ENCODE measurements at places on chromosomes 7 and 10.

DNA sequence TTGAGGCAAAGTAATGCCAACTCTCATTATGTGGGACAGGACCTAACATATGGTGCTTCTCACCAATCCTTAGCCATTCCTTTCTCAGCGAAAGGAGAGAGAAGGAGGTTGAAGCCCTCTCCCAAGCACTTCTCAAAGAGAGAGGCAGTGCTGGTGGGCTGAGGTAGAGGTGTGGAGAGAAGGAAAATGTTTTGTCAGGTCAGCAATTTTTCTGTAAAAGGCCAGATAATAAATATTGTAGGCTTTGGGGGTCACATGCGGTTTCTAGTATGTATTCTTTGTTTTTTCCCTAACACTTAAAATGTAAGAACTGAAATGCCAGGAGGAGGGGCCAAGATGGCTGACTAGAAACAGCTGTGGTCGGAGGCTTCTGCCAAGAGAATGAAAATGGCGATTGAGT lies 225.0 kb upstream of the NPY start:
- DNase-seq, result no peak

DNA sequence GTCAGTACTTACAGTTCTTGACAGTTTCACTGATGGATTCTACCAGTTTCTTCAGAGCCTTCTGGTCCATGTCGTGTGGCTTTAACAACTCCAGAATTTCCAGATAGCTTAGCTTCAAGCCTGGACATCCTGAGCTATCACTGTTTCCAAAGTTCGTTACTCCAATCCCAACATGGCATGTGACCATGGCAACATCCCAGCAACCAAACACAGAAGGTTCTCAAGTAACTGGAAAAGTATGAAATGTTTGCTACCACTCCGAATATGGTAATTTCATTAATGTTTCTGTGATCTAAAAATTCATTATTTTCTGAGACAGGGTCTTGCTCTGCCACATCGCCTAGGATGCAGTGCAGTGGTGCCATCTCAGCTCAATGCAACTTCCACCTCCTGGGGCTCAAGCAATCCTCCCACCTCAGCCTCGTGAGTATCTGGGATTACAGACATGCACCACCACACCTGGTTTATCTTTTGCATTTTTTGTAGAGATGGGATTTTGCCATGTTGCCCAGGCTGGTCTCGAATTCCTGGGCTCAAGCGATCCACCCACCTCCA lies 29.3 kb downstream of the RBM48 start:
- no peak for DNase-seq

DNA sequence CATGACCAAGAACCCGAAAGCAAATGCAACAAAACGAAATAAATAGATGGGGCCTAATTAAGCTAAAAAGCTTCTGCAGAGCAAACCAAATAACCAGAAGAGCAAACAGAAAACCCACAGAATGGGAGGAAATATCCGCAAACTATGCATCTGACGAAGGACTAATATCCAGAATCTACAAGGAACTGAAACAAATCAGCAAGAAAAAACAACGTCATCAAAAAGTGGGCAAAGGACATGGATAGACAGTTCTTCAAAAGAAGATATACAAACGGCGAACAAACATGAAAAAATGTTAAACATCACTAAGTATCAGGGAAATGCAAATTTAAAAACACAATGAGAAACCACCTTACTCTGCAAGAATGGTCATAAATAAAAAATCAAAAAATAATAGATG lies 35.3 kb upstream of the CACUL1 start:
- DNase-seq, result no peak

DNA sequence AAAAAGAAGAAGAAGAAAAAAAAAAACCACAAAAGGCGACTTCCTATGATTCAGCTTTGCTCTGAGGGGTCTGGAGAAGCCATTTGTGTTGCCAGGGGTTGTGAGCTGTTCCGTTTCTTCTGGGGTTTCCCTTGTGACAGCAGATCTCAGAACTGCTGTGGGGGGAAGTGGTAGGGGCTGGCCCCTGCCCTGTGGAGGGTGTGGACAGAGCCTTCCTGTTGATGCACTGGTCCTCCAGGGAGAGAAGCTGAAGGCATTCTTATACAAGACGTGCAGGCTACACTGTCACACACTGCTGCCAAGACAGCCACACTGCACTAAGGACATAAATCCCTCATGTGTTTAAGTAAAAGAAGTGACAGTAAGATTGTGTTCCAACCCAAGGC lies 17.3 kb upstream of the CSGALNACT2 start:
- no peak for DNase-seq

DNA sequence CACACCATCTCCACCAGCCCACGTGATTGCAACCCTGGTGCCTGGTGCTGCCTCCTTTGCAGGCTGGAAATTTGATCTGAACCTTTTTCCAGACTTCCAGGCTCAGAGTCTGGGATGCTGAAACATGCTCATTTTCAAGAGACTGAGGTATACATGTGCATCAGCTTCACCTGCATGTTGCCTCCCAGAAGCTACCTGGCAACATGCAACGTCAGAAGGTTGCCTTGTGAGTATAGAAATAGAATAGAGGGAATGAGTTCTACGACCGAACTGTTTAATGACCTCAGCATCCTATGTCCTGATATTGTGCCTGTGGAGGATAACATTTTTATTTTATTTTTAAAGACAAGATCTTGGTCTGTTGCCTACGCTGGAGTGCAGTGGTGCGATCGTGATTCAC lies 1.9 kb upstream of the ZNF212 start:
- DNase-seq, result no peak

DNA sequence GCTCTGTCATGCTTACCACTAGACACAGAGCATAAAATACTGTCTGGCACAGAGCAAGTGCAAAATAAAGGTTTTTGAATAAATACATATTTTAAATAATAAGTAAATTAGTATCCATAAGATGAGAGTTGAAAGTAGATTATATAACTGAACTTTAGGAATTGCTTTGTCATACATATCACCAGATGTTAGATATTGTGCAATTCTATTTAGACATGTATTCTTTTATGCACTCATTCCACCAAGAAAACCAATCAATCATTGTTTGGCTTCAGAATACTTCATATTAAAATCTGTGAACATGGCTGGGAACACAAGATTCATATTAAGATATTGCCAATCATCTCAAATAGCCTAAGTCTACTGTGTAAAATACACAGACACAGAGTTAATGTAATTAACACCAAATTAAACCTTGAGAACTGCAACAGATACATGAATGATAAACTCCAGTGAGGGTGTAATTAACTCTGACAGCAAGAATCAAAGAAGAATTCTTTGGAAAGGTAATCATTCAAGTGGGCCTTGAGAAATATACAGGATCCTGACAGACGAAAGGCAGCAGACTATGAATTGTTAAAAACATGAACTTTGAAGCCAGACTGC lies 201.0 kb upstream of the PTN start:
- DNase-seq, result no peak

GRCh38 chr10:110827410-110827809 lies 44.3 kb upstream of the PDCD4 start:
- DNase-seq, result no peak

DNA sequence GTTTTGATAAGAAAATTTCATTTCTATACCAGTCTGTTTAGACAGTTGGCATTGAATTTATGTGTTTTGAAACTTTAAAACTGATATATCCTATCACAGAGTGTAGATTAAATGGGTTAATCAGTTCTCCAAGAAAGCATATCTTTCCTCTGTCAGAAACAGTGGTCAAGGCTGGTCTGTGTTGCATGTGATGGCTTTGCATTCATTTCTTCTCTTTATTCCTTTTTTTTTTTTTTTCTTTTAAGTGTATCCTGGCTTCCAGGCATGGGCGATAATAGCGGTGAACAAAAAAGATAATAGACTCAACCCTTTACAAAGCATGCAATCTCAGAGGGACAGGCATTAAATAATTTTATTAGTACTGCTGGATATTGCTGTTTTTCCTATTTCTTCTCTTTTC lies 136.6 kb downstream of the LRRC4 start:
- DNase-seq, result no peak

GRCh38 chr7:137953665-137954470 lies 48.0 kb downstream of the CREB3L2 start:
- peak; percentile 47 for DNase-seq

DNA sequence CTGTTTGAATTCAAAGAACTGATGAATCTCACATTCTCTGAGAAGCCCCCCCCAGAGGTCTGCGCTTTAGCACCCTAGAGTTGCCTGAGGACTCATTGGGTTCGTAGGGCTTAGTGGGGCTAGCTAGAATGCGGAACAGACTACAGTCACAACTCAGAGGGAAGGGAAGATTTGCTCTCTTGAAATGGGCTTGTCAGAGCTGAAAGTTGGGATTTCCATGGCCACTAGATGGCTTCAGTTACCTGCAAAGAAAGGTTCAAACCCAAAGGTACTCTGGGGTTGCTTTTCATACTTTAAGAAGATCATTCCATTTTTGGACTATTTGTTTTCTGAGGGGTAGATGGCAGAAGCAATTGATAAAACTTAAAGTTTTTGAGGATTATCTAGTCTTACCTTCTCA lies 205.0 kb downstream of the BBS9 start:
- peak; percentile 45 for DNase-seq

- no peak for DNase-seq
These were observed 392.6 kb downstream of the POM121L12 start for GRCh38 chr7:53428045-53428444.

DNA sequence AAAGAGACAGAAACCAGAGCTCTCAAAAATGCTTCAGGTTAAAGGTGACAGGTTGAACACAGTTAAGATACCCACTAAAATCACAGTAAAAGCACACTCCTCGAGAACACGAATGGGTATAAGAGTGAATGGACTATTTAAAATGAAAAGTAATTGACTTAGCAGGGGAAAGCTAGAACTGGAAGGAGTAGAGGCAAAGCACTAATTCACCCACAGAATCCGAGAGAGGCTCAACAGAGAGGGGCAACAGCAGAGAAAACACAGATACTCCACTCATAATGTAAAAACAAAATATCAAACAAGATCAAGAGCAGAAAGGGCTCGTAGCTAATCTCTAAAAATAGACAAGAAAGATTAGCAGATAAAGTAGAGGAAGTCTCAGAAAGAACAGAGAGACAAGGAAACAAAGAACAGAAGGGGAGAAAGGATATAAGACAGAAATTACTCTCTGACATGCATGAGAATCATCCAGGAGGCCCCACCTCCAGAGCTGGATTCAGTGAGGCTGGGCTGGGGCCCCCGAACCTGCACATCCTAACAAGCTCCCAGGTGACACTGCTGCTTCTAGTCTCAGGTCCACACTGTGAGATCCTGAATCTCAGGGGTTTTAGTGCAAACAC lies 117.6 kb downstream of the GALNT11 start:
- DNase-seq, result no peak

- DNase-seq, result no peak
These were observed 81.6 kb upstream of the MSRB2 start for GRCh38 chr10:23013581-23014335.

- DNase-seq, result no peak
These were observed 120.7 kb downstream of the CXCL12 start for GRCh38 chr10:44264244-44264643.

GRCh38 chr7:81515009-81515408 lies 254.8 kb downstream of the HGF start:
- no peak for DNase-seq

DNA sequence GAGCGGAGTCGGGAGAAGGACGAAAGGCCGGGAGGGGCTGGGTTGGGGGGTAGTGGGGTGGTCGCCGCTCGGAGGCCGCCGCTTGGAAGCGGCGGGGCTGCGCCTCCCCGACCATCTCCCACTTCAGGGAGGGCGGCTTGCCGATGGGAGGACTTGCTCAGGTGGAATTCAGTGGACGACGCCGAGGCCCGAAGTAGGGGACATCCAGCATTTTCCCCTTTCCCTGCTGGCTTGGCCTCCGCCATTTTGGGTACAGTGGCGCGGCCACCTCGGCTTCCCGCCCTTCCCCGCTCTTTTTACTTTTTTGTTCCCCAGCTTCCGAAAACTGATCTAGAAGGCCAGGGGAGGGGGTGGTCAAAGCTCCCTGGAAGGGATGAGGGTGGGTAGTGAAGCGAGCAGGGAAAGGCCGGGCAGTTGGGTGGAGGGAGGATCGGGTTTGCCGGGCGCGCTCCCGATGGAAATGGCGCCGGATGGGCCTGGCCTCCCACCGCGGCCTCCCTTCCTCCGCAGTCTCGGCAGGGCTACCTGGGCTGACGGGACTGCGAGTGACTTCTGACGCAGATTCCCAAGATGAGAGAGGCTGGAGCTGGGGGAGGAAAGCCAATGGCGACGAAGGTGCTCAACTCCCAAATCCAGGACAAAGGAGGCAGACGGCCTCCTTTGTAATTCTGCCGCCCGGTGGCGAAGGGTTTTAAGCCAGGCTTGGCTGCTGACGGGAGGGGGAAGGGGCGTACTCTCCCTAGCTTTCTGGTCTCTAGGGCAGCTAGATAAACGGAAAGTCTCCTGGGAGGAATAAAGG lies at the start of gene PBLD:
TSS of gene PBLD (minus strand) at position 670 of the 799 bp plus-strand sequence. CDS start 26,084 bp downstream, outside the sequence.
- peak; percentile 48 for DNase-seq

GRCh38 chr7:54397836-54398612 lies 144.2 kb upstream of the VSTM2A start:
- no peak for DNase-seq

DNA sequence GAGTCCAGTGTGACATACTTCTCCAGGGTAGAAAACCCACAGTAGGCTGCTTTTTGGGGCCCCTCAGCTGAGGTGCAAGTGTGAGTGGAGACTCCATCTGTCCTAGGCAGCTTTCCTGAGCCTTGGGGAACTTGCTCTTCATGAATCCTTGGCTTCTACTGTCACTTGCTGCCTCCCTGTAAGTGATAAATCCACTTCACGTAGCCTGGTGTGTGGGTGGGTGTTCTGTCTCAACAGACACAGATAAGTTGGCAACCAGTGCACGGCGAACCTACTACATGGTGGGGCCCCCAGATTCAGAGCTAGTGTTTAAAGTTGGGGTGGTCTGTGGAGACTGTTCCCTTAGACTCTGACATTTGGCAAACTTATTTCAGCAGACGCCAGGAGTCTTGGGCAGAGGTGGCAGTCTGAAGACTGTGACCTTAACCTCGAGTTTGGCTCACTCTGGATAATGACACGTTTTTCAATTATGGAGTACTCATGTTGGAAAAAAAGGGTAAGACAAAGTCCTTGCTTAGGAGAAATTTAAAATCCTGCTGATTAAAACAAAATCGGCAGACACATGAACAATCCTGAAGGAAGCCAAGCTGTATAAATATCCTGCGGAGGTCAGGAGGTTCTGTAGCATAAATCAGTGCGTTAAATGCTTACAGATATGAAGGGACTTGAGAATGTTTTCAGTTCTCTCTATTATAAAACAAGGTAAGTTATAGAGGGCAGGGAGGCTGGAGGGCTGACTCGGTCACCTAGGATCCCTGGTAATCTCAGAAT lies 376.9 kb downstream of the PHTF2 start:
- no peak for DNase-seq

DNA sequence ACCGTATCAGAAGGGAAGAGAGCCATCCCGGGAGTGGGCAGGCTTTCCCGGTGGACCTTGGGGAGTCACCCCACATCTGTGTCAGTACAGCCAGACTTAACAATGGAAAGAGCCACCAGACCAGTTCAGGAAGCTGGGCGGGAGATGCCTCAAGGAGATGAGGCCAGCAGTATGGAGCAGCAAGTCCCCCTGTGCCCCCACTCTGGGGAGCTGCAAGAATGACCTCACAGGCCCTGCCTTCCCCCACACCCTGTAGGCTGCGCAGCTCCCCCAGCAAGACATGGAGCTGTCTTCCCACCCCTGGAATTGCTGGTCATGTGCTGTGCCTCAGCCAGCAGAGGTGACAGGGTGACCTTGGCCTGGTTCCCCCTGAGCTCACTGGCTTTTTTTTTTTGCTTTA lies 76.8 kb upstream of the INSIG1 start:
- no peak for DNase-seq

Measured in NCI-H524 (cell line).